ENCODE measurements at places on chromosomes 4 and X.

GRCh38 chr4:143036443-143036842 is 148.3 kb upstream of the USP38 start:
- no peak for ATAC-seq

DNA sequence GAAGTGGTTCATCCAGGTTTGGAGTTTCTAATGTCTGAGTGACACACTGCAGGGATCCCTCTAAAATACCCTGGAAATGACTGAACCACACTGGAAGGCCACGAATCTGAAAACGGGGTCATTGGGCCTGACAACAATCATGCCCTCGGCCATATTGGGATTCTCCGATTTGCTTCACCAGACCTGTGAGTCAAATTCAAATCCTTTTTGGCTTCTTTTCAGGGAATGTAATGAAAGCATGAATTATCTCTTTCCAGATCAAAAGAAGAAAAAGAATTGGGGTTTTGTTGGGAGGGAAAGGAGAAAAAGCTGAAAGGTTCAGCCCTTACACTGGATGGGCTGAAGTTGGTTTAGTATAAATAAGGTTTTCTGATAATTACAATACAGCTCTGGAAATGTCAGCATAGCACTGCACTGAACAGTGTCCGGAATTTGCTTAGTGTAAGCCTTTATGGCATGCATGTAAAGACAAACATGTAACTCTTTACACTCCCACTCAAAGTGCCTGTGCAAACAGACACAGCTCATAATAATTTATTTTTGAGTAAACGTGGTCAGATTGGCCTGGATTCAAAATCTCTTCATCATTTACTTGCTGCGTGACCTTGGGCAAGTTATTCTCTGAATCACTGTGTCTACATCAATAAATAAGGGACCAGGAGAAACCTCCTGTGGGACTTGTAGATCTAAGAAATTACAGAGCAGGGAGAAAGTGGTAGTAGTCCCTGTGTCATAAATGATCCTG is 21.4 kb downstream of the CT47C1 start:
- no peak for ATAC-seq

DNA sequence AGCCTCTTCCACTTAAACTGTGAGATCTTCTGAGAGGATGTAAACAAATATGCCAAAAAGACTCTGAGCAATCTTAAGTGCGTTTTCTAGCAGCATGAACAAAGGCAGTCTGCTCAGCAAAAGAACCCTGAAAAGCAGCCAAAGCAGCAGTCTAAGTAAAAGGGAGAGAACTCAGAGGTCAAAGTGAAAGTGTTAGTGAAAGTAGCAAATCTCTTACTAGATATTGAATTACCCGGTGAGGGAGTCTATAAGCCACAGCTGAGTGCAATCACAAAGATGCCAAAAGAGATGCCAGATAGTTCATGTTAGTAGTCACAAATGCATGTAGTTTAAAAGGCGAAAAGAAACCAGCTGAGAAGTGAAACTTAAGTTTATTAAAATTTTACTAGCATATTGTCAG is 7.9 kb upstream of the GNRHR start:
- ATAC-seq, result no peak

GRCh38 chrX:5145957-5146356 is 1082.7 kb downstream of the NLGN4X start:
- ATAC-seq, result peak; percentile 76

DNA sequence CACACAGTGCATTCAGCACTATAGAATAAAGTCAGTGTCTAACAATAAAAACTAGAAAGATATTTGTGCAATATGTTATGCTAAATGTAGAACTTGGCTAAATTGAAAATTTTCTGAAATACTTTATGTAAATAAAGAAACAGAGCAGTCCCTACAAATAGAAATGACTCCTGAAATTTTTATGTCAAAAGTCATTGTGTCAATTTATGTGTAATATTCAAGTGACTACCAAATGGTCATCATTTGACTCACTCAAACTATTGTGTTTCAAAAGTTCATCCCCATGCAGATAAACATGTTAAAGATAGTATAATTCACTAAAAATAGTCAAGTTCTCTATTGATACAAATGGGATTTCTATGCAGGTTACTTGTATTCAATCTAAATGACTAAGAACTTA is 17.9 kb downstream of the LRBA start:
- no peak for ATAC-seq

DNA sequence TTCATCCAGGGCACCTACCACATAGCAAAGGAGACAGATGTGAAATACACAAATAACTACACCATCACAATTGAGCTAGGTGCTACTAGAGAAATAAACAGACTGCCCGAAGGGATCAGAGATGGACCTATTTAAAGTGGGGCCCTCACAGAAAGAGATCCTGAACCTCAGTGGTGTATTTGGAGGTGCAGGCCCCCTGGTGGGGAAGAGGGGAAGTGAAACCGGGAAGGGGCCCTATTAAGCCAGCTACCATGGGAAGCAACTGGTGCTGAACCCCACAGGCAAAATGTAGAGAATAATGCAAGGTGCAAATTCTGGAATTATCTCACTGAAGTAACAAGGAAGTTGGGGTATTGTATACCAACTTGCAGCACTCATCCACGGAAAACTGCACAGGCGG is 78.6 kb upstream of the FAM9A start:
- no peak for ATAC-seq

DNA sequence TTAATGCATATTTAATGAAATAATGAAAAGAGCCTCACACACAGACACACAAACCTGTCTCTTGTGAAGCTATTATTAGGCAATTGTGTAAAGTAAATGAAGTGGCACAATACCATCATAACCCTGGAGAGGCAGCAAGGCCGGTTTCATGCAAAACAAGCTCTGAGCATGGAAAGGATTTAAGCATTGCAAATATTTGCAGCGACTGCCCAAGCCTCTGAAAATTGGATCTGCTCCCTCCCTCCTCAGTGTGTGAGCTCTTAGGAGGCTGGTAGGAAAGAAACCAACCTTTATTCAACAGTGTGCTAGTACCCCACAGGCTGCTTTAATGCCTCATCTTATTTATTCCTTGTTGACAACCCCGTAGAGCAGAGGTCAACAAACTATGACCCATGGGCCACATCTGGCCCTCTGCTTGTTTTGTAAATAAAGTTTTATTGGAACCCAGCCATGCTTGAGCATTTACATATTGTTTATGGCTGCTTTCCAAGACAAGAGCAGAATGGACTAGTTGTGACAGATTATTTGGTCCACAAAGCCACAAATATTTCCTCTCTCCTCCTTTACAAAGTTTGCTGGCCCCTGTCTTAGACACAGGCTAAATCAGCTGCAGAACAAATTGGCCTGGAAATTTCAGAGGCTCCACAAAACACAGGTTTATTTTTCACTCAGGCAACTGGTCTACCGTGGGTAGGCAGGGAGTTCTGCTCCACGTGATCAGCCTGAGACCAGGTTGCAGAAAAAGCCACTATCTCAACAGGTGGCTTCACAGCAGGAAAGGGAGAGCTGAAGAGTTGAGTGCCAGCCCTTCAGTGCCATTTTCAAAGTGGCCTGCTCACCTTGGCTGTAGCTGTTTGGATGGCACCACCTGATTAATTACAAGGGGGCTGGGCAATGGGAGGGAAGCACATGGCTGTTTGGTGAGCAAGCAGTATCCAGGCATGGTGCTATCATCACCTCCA is 16.8 kb downstream of the RS1 start:
- ATAC-seq, result peak; percentile 29

- no peak for ATAC-seq
Measured at GRCh38 chr4:87002682-87003043, 67.9 kb downstream of the AFF1 start.

DNA sequence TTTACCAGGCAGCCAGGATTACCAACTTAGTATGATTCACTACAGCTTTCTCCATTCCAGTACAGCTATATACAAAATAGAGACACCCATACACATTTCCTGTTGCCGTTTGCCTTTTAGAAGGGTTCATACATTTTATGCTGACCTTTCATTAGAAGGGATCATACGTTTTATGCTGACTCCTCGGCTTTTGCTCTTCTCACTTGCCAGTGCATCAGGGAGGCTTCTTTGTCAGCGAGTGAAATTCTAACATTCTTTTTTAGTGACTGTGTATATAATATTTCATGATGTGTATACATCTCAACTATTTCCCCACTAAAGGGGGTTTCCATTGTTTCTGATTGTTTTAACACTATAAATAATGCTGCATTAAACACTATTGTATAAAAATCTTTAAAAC is 552.6 kb downstream of the TRIML1 start:
- no peak for ATAC-seq

GRCh38 chrX:12026481-12026880 is 111.8 kb upstream of the FRMPD4 start:
- no peak for ATAC-seq

DNA sequence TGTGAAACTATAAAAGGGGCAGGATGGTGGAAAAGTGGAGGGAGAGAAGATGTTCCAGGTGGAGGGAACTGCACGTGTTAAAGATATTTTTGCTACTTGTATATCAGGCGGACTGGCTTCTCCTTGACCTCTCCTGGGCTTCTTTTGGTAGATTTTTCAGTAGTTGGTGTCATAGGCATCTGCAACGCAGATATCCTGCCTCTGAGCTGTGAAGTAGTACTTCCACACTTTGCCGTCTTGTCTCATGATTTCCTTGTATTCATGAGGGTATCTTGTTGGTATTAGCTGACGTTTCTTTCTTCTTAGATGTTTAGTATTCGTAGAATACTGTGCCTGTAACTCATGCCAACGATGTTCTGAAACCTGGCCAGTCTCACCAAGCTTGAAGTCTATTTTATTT is 81.0 kb downstream of the WWC2 start:
- ATAC-seq, result no peak

DNA sequence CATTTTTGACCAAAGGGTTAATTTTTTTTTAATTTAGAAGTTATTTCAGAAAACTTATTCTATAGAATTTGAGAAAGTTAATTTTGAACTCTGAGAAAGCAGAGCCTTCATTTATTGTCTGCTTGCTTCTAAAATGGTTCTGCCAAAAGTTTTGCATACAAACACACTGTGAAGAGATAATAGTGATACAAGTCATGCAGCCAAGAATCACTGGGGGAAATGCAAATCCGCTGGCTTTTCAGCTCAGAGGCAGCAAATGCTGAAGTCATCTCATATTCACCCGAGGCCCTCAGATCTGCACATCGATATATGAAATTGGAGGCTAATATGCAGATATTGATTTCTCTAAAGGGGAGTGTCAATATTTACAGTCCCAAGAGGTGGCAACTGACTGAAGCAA is 186.2 kb downstream of the KIT start:
- ATAC-seq, result no peak

GRCh38 chr4:73421708-73422457 is 14.1 kb upstream of the AFP start:
- no peak for ATAC-seq

DNA sequence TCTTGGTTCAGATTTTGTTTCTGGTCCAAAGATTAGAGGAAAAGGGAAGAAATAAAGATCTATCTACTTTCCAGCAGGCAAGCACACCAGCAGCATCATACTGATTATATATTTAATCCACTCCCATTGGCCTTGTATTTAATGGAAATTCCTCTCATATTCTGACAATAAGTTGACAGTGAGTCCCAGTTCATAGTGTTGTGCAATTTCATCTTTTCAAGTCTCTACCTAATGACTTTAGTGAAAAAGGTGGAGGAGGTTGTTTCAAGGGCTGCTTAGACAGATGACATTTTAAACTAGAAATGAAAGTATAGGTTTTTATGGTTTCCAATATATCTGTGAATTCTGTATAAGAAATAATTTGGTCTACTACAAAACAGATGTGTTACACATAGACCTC is 298.6 kb downstream of the PABPC4L start:
- no peak for ATAC-seq

DNA sequence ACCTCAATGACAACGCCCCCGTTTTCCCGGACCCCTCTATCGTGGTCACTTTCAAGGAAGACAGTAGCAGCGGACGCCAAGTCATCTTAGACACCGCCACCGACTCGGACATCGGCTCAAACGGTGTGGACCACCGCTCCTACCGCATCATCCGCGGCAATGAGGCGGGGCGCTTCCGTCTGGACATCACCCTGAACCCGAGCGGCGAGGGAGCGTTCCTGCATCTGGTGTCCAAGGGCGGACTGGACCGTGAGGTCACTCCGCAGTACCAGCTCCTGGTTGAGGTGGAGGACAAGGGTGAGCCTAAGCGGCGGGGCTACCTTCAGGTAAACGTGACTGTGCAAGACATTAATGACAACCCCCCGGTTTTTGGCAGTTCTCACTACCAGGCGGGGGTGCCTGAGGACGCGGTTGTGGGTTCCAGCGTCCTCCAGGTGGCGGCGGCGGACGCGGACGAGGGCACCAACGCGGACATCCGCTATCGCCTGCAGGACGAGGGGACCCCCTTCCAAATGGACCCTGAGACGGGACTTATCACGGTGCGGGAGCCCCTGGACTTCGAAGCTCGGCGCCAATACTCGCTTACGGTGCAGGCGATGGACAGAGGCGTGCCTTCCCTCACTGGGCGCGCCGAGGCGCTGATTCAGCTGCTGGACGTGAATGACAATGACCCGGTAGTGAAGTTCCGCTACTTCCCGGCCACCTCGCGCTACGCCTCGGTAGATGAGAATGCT is 2.2 kb downstream of the FAT4 start:
- ATAC-seq, result peak; percentile 3

DNA sequence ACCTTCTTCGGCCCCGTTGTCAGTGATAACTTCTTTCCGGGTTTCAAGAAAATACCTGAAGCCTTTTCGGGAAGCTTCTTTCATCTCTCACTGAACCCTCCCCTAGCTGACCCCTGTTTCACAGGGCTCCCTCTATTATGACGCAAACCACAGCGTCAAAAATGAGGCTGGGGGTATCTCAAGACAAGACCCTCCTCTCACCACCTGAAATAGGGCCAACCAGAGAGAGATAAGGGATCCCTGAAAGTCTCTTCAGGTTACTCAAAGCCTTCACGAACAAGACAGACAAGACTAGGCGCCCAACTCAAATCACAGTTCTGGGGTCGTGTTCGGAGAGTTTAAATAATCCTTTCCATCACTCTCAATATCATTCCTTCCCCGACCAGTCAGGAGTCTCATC is 1.2 kb downstream of the PHF8 start:
- ATAC-seq, result no peak
